ENCODE measurements at places on chromosomes 5 and 9. TPM values are rescaled to one million over a fixed set of nuclear protein-coding genes. Genes with fewer than 3 reads are reported as not detected.

Gene CFAP90
- total RNA-seq = 0.72 TPM

Gene FNIP1
- 14.3 TPM for total RNA-seq

Gene NUTM2G
- not detected for total RNA-seq

Gene PTGR1
- 287 TPM for total RNA-seq

Gene ACOT12
- total RNA-seq = not detected

Gene FOXD4L5
- total RNA-seq = 0.06 TPM

Gene C5
- total RNA-seq = 11.3 TPM

Gene C9
- not detected for total RNA-seq

Gene GRXCR2
- not detected for total RNA-seq

Gene IFNA21
- not detected for total RNA-seq

Gene FRMD3
- total RNA-seq = 5.4 TPM

Measured in A549 treated with AZD2906 at 1 μM for 4 hours (cell line).